ENCODE measurements at places on chromosomes 3 and 15.

DNA sequence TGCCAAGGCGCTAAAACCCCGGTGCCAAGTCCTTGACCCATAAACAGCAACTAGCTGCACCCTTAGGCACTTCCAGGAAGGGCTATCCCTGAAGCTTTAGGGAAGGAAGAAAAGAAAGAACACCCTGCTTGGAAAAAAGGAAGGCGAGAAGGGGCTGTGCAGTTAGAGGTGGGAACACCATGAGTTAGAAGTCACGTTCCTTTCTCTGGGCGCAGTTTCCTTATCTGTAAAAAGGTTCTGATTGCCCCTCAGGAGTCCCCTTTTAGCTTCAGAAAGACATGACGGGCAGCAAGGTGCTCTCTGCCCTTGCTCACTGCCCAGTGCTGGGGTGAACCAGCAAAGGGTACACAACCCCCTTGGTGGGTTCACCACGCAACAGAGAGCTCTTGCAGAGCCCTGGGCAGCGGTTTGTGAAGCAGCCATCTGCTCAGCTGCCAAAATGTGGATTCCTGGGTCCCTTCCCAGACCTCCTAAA is 798 bp downstream of the GCHFR start:
- DNase-seq = no peak

DNA sequence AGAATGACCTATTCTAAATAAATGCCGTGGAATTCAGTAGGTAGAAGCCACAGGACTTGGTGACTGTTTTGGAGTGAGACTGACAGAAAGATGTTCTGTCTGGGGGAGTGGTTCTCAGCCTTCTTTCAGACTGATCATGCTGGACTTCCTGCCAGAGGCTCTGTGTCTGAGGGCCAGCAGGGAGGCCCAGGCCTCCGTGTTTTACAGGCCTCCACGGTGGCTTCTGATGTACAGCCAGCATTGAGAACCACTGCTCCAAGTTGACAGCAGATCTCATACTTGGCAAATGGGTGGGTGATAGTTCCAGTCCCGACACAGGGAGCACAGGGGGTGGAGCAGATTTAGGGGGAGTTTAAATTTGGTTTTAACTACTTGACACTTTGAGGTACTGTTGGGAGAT is 6.7 kb upstream of the PIGZ start:
- DNase-seq = no peak

- no peak for DNase-seq
These were observed 14.6 kb downstream of the LRIG1 start for GRCh38 chr3:66486202-66486601.

DNA sequence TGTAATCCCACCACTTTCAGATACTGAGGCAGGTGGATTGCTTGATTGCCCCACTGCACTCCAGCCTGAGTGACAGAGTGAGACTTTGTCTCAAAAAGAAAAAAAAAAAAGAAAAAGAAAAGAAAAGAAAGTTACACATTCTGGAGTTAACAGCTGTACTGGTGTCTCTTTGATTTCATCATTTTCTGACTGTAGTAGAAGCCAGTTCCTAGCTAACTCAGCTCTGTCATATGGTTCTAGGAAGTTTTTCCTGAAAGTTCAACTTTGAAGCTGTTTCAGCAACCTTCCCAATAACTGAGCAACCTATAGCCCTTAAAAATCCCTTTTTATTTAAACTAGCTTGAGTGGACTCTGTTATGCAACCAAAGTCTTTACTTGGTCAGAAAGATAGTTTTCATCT is 104.6 kb upstream of the STRIT1 start:
- no peak for DNase-seq

- DNase-seq = no peak
These were observed 114.3 kb downstream of the ARNT2 start for GRCh38 chr15:80518522-80518921.

GRCh38 chr3:25053360-25053759 is 374.7 kb upstream of the RARB start:
- DNase-seq = no peak

- DNase-seq = no peak
These were observed 284.9 kb downstream of the TLE3 start for GRCh38 chr15:69812861-69813261.

- DNase-seq = no peak
These were observed 302.7 kb downstream of the CTNNB1 start for GRCh38 chr3:41502023-41502422.

DNA sequence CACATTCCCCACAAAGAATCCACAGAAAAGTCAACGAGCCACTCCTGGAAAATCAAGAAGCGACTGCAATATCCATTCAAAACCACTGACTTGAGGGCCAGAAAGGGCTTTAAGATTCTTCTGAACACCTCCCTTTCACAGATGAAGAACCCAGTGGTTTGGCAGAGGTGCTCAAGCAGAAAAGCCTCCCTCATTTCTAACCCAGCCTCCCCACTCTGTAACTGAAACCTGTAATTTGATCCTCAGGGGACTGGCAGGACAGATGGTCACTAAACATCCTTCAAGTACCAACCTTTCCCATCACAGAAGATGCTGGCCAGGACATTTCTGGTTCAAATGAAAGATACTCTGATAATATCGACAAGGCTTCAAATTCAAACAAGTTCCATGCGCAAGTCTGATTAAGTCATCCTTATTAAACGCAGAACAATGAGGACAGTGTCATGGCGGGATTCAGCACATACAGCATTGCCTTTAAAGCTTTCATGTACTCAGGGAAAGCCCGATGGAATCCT is 5.5 kb downstream of the SEMA5B start:
- DNase-seq = no peak
